Activated CD4-positive, alpha-beta T cell treated with anti-CD3 and anti-CD28 coated beads, Interleukin-2, amount 50 U/mL, for 24 hours (primary cell): ENCODE measurements at places on chromosomes 16 and 17.
A peak's percentile ranks its signal among the peaks of the same experiment; 100 is the strongest.

GRCh38 chr17:53106886-53107285, 715.8 kb upstream of the KIF2B start:
- DNase-seq: no peak

DNA sequence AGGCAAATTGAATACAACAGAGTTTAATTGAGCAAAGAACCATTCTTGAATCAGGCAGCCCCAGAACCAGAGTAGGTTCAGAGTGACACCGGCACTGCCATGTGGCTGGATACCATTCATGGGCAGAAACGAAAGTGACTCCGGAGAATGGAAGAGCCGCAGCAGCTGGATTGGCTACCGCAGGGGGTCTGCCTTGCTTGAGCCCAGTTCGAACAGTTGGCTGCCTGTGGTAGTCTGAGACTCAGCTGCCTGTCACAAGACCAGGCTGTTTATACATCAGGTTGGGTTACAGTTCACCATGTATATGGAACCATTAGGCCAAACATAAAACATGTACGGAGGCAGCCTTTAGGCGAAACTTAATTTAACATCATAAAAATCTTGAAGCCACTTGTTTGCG, 205.2 kb upstream of the CHMP6 start:
- no peak for DNase-seq

GRCh38 chr16:27220120-27220519, 16.8 kb downstream of the KDM8 start:
- no peak for DNase-seq

DNA sequence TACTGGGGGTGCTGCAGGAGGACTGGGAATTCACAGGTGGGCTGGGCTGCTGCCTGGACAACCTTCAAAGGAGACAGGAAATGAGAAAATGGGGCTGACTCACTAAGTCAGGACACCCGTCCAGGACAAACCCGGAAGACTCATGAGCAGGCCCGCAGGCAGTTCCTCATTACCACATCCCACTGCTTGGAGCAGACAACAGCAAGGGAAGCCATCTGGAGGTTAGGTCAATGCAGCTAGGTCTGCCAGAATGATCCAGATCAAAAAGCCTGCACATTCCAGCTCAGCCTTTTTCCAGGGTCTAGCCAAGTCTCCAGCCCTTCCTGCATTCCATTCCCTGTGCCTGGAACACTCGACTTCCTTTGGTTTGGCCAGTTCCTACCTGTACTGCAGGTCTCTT, 536.5 kb upstream of the CDH11 start:
- DNase-seq: no peak

- no peak for DNase-seq
These were observed 25.1 kb upstream of the RMI2 start for GRCh38 chr16:11320170-11320569.

- no peak for DNase-seq
These were observed 10.6 kb upstream of the CCL5 start for GRCh38 chr17:35890774-35891155.

DNA sequence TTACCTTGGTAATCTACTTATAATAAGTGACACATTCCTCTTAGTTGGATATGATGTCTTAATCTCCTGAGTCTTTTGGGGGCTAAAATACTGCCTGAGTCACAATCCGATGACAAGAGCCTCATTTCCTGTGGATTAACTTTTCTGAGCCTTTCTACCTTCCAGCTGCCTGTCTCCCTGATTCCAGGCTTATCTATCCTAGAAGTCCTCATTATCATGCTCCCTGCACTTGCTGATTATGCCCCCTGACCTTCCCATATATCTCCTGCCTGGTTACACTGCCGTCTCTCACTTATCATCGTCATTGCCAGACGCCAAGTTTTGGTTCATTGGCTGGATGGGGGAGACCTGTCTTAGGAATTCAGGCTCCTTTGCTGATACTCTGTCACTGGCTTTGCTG, 727.4 kb upstream of the CA10 start:
- no peak for DNase-seq

DNA sequence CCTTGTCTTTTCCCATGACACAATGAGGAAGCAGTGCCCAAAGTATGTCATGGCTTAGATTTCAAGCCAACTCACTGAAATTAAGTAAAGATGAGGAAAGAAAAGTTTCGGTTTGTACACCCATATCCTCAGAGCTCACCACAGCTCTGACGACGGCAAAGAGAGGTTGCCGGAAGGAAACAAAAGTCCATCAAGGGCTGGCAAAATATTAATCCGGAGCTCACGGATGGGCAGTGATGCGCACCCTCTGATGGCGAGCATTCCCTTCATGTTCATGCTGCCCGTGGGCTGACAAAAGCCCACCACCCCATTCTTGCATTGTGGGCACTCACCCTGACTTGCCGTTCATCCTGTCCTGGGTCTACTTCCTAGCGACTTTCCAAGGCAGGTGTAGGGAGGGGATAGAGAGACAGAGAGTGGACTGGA, 103.1 kb downstream of the SOX9 start:
- no peak for DNase-seq

DNA sequence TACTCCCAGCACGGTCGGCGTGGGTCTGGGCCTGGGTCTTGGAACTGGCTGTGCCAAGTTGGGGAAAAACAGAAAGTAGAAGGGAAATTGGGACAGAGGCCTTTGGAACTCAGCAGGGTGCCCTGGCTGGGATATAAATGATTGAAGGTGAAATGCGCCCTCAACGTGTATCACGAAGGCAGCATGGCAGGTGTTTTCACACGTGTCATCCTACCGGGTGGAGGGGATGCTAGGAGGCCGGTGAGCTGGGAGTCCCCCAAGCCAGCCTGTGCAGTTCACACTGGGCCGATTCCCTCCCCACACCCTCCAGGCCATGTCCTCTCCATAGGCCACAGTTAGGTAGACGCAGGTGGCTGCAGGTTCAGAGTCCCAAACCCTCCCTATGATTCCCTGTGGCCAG, 6.0 kb downstream of the TNFAIP1 start:
- DNase-seq: no peak

DNA sequence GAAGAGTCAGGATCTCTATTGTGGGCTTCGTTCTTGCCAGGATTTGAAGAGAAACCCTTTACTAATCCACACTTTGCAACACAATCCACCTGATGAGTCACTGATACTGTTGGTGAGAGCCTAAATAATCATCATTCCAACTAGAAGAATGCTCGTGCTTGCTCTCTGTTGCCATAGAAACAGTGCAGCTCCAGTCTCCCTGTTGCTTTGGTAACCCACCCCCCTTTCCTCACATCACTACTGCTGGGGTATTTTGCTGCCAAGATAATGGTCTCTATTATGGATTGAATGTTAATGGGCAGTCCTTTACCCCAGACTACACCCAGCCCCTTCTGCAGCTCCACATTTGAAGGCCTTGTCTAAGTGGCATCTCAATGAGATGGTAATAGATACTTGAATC, 190.4 kb downstream of the ABCC12 start:
- DNase-seq: no peak

DNA sequence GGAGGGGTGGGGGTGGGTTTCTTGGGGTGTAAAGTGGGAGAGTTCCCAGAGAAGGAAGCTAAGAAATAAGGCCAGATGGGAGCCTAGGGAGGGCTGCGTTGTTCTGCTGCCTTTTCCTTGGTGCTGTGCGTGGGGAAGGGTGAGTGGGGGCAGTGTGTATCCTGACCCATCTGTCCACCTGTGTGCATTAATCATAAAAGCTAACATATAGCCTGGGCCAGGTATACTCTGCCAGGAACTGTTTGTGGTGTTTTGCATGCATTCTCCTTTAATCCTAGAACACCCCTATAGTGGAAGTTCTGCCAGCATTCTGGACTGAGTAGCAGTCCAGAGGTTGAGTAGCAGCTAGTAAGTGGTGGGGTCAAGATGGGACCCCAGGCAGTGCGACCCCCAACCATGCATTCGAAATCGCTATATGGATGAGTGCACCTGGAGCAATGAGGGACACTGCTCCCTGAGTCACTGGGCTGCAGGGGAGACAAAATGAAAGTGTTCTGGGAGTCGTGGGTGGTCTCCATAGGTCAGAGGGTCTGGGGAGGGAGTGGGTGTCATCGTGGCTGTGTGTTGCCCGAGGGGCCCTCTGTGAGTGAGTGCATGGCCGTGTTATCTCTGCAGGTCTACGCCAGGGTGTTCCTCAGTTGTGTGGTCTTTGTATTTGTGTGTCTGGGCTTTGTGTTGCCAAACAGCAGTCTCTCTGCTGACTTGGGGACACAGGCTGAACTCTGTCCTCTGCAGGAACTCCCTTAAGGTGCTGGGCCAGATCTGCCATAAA, 1.3 kb downstream of the ERBB2 start:
- no peak for DNase-seq

DNA sequence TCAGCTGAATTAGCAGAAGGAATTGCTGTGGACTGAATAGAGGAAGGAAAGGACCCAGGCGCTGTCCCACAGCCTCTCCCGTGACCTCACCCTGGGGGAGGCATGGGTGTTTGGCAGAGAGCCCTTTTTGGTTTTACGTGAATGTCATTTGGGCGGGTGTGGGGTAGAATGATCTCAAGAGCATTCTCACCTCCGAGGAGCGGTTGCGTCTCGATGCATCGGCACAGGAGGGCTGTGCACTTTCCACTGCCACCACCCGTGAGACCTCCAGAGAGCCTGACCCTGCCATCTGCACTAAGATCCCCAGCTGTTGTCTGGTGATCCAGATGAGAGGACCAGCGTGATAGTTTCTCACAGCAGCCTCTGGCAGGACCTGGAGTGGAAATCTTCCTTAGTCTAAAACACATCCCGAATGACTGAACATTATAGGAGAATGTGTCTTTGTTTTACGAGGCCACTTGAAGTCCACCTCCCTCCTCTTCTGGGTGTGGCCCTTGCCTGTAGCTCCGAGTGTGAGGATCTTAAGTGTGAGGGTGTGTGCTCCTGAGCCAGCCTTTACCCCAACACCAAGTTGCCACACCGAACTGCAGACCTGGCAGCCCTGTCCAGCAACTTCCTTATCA, 29.3 kb downstream of the FOXK2 start:
- no peak for DNase-seq

GRCh38 chr17:12922120-12922519, 95.7 kb downstream of the ELAC2 start:
- DNase-seq: no peak

- DNase-seq: no peak
These were observed 93.7 kb downstream of the CA10 start for GRCh38 chr17:52064791-52065211.

- DNase-seq: peak; percentile 46
These were observed 506 bp downstream of the CAMKK1 start for GRCh38 chr17:3892095-3892998.

GRCh38 chr16:30139583-30140481, 16.8 kb upstream of the MAPK3 start:
- DNase-seq: no peak

- peak; percentile 98 for DNase-seq
These were observed at the start of gene GSPT1 for GRCh38 chr16:11915644-11916523. Gene GSPT1 (minus strand): TSS chr16:11915956. CDS start chr16:11915720, 236 bp downstream.

DNA sequence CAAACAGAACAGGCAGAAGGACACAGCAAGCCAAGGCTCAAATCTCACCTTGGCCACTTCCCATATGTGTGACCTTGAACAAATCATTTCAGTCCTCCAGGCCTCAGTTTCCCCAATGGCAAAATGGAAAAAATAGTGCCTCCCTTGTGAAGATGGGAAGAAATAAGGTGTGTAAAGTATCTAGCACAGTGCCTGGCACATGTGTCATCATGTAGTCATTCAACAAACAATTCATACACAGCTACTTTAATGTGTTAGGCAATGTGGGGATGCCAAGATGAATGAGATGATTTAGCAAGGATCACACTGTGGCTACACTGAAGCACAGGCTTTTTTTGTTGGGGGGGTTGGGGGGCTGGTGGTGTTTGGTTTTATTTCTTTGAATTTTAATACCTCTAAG, 13.3 kb downstream of the SRCIN1 start:
- DNase-seq: no peak

DNA sequence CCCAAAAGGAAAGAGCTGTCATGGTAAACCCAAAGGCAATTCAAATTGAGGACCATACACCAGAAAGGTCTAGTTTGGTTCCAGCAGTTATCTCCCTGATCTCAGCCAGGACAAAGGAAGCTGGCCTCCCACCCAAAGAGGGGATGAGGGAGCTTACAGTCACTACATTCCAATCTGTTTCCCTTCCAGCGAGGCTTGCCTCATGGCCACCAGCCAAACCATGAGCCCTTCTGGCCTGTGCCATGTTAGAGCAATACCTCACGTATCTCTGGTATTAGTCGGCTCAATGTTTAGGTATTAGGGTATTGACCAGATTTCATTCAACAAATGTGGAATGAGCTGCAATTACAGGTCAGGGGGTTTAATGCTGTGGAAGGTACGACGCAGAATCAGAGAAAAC, 8.4 kb downstream of the NDUFAB1 start:
- DNase-seq: no peak

DNA sequence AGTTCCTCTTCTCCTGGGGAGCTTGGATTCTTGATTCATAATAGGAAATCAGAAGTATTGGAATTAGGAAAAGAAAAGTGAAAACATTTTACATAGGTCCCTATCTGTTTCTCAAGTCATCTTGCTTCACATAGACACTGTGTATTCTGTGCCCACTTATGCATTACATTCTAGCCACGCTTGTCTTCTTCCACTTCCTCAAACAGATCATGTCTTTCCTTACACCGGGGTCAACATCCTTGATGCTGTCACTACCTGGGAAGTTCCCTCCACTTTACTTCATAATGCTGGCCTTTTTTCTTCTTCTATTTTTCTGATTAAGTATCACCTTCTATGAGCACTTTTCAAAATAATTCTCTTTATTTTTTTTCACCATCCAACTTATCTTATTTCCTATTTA, 606.4 kb upstream of the CDH8 start:
- DNase-seq: no peak

DNA sequence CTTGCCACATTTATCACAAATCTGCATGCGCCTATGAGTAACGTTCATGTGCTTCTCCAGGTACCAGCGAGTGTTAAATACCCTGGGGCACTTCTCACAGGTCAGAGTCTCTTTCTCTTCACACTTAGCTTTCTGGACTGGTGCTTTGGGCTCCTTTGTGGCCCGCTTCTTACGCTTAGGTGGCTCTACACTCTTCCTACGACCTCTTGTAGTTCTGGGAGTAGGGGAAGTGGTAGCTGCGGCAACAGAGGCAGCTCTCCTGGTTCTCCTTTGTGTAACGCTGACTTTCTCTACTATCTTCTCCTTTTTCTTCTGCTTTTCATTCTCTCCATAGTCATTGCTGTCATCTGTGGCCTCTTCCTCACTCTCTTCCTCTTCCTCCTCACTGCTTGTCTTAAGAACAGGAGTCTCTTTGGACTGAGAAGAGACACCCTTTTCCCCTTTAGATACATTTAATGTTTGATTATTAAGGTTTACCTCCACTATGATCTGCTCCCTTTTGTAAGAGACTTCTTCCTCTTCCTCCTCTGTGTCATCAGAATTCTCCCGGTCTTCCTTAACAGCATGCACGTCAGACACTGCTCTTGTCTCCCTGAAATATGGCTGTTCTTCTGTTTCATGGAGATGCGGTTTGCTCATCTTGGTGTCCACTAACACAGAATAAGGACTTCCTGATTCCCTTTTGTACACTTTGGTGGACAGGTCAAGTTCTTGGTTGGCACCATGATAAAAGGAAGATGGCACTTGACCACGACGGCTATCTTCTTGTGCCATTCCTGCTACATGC, 45.0 kb downstream of the ZNF652 start:
- no peak for DNase-seq

- no peak for DNase-seq
These were observed 125.5 kb downstream of the ZNF18 start for GRCh38 chr17:11871773-11872172.
